ENCODE measurements at places on chromosomes 5 and 9.
A peak's percentile ranks its signal among the peaks of the same experiment; 100 is the strongest.

GRCh38 chr5:83470526-83471404 lies 779 bp upstream of the VCAN start:
- no peak for DNase-seq

DNA sequence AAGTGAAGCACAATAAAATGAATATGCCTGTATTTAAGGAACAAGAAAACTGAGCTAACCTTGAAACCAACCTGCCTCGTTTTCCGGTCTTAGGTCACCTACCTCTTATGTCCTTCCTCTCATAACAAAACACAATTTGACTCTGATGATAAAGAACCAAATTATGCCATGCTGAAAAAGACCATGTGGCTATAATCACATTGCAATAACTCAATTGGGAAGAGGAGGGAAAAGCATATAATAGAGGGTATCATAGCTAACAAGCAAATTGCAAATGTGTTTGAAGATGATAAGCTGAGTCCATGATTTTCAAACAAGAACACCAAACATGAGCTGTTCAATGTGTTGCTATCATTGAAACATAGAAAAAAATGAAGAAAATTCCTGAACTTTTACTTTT lies 260.8 kb downstream of the PLK2 start:
- DNase-seq, result no peak

DNA sequence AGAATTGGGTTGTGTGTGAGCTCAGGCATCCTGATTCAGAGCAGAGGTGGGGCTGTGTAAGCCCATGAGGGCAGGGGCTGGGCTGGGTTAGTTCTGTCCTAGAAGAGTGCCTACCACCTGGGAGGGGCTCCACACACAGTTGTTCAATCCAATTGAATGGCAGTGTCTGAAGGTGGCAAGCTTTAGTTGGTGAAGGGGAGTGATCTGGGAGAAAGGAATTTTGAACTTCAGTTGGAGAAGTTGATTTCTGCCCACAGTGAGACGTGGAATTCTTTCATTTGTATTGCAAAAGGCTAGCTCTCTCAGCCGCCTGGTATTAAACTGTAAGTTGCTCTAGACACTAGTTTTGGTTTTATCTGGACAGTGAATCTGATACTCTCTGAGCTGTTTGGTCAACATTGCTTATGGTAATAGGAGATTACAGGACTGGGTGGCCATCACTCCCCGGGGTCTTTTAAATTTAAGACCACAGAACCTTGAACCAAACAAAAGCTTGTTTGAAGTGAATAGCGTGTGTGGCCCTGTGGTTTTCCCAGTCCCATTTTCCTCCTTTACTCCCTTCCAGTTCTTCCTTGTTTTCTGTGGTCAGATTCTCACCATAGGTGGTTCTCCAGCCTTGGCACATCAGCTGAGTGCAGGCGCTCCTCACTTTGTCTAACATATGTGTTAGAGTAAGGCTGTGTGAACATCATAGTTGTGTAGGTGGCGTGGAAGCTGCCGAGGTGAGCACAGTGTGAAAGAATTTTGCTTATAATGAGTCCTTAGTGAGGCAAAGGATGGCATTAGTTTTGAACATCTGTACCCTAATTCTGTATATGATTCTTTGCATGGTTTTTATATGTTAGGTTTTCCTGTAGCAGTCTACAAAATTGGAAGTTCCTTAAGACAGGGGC lies 78.0 kb downstream of the ARHGAP26 start:
- DNase-seq, result no peak

- DNase-seq, result peak; percentile 72
Observed at GRCh38 chr9:4298255-4299004, 1.4 kb downstream of the GLIS3 start.

DNA sequence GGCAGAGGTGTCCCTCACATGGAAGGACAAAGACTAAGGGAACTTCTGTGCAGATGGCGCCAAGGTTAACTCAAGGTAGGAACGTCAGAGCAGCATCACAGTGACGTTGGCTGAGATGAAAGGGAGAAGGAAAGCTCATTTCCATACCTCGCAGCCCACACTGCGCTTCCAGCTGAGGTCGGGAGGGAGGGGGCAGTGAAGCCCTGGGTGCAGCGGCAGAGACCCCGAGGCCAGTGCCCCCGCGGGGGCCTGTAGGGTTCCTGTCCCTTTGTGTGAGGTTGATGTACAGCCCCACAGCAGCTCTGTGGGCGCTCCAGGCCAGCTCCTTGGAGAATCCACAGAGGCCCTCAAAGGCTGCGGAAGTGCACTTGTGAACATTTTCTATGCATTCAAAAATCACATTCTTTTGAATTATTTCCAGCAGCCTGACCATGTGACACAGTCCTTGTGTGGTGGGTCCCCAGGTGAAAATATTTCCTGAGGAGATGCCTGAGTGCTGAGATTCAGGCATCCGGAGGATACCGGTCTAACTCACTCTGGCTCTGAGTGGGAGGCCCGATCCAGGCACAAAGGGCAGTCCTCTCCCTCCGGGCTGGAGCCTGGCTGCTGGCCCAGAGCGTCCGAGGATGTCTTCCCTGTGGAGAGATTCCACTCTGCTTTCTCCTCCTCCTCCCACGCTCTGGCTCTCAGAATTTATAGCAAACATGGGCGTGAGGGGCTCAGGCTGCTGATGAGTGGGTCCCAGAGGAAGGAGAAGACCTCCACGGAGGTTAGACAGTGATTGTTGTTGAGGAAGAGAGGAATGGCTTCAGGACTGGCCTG lies 150.7 kb downstream of the ICE1 start:
- DNase-seq, result no peak

DNA sequence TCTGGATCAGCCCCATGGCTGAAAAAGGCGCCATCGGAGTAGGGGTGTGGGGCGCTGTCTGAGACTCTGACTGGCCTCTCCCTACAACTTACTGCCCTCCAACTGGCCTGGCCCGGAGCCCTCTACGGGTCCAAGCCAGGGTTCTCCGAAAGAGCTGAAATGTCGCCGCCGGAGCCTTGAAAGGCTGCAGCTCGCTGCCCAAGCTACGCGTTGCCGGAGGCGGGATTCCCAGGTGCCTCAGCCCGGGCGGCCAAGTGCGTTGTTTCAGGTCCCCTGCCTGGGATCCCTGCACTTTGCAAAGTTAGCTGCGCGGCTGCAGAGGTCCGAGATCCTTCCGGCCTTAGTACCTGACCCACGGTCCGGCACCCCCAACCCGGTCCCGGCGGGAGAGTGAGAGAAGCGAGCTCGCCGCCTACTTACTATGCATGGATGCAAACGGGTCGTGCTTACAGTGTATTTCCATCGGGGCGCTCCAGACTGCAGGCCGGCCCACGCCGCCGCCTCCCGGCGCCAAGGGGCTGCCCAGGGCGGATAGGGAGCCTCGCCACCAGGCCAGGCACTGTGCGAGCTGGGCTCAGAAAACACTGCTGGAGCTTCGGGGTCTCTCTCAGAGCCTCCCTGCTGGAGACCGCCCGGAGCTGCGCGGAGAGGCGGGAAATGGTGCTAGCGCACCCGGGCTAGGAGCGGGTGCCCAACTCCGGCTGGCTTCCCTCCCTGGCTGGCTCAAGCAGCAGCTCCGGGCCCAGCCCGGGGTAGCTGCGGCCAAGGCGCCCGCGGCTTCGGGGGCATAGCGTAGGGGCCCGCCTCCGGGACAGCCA lies 7.7 kb downstream of the PAX5 start:
- no peak for DNase-seq

DNA sequence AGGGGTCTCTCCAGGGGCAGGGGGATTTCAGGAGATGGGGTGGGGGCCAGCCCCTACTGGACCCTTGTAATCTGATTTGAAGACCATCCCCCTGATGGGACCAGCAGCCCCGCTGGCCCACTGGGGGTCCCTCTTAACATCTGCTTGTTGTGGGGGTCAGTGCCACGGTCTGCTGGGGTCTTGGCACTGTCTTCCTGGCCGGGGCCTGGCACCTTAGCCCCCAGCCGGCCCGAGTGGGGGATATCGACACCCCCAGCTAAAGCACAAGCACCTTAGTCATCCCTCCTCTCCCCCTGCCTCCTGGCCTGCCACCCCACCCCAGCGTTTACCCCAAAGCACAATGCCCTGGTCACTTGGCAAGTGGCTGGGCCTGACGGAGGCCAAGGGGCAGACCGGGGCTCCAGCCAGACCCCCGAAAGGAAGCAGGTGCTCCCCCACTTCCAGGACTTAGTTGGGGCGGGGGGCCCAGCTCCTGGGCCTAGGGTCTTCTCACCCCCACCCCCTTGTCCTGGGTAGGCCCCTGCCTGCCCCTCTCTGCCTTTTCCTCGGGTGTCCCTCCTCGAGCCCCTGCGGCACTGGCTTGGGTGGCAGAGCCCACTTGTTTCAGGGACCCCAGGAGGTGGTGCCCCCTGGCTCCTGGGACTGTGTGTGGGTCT lies 1.4 kb upstream of the NFX1 start:
- peak; percentile 13 for DNase-seq
